ENCODE measurements at places on chromosomes 5 and 9.

DNA sequence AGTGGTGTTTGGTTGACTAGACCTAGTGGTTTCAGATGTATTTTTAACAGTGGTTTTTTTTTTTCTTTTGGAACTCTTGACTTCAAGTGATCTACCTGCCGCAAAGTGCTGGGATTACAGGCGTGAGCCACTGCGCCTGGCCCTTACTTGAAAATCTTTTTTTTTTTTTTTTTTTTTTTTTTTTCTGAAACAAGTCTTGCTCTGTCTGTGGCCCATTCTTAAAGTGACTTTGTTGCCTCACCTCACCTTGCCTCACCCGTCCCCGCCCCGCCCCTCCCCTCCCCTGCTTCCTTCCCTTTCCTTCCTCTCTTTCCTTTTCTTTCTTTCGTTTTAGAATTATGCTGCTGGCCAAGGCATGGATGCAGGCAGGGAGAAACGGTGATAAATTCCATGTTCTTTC lies 26.0 kb downstream of the GPBP1 start:
- no peak for DNase-seq

DNA sequence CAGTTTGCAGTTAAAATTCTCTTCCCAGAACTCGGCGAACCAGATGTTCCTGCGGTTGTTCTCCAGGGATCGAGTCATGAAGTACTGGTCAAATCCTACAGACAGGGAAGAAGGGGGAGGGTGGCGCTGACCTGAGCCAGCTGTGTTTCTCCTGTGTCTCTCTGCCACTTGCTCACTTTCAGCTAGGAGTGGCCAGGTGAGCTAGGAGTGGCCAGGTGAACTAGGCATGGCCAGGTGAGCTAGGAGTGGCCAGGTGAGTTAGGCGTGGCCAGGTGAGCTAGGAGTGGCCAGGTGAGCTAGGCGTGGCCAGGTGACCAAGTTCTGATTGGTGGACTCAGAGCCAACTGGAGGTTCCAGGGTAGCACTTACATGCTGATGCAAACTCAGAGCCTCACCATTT lies 5.8 kb downstream of the GRM6 start:
- DNase-seq: no peak

DNA sequence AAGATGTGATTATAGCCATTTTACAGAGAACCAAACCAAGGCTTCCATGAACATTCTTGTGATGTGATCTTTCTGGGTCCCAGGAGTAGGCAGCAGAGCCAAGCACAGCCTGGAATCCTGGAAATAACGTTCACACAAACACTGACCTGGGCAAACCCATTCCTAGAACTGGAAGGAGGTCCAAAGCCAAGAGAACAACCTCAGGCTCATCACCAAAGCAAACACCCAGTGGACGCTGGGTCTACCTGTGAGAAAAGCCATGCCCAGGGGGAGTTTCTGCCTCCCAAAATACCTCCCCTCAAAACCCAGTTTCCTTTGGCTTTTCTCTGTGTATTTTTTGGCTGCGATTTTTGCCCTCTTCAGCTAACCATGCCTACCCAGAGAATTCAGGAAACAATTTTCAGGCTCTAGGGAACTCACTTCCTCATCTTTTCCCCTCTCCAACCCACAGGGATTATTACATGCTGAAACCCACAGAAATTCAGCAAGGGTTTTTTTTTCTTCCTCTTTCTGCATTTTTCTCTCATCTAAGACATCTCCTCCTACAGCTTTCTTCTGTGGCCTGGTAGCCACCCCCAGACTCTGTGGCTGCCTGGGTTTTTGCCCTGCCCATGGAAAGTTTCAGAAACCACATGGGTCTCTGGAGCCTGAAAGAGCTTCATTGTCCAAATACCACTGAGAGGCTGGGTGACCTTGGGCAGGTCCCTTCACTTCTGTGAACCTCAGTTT lies 75.0 kb downstream of the TNC start:
- DNase-seq: no peak

- no peak for DNase-seq
These were observed 11.5 kb downstream of the PRRC2B start for GRCh38 chr9:131405428-131405827.

DNA sequence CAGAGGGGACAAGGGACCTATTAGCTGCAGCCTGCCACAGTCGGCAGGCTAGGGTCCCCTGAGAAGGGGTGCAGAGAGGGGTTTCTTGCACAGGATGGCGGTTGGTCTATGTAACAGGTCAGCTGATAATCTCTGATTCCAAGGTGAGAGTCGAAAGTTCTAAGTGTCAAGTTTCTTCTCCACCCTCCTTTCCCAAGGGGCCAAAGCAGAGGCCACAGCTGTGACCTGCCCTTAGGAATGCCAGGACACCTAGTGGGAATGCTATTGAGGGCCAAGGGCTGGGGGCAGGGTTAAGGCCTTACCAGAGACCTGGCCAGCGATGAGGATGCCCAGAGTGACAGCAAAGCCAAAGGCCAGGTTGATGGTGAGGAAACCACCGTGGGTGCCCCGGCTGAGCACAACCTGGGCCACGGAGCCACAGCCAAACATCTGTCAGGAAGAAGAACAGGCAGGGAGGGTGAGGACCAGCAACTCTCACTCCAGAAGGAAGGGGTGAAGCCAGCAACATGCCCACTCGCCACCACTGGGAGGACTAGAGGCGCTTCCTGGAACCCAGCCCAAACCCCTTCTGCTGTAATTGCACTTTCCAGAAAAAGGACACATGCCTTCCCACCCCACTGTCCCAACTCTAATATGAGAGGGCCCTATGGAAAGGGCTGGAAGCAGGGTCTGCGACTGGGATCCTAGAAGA lies 3.8 kb downstream of the AQP3 start:
- no peak for DNase-seq
